NCI-H2029 (cell line): ENCODE measurements at places on chromosomes 12 and 14.

- DNase-seq, result no peak
Observed at GRCh38 chr14:87901236-87901635, 91.7 kb downstream of the GALC start.

- DNase-seq, result no peak
Observed at GRCh38 chr12:53941187-53941586, 2.6 kb downstream of the HOXC13 start.

- no peak for DNase-seq
Observed at GRCh38 chr14:87975636-87976035, 17.3 kb downstream of the GALC start.

DNA sequence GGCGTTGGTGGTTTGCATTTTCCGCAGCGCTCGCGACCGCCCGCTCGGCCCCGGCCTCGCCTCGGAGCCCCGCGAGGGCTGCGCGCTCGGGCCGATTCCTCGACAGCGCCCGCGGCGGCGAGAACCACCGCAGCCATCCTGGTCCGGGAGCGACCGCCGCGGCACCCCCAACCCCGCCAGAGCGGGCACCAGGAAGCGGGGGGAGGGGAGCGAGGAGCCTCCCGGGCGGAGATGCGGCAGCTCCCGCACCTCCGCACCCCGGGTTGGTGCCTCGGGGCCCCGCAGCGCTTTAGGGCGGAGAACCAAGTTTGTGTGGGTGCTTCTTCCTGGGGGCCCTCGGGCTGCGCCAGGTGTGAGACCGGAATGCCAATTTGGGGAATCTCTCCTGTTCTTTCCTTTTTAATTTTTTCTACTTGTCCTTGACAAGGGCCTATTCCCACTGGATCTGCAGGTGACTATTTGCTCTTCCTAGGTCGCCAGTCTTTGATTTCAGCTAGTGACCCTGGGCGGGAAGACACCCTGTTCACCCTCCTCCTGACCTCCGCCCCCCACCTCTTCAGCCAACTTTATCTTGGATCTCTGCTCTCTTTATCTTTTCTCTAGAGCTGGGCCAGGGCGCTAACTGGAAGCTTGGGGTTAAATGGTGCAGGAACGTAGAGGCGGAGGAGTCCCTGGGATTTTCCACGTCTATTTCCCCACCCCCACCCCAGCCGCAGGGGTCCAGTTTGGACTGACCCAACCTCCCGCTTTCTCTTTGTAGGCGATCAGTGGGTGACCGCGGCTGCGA lies at the start of gene SOCS2:
SOCS2 (plus strand) TSS at position 751 of the 787 bp plus-strand sequence. CDS start 223 bp downstream, outside the sequence.
- no peak for DNase-seq

DNA sequence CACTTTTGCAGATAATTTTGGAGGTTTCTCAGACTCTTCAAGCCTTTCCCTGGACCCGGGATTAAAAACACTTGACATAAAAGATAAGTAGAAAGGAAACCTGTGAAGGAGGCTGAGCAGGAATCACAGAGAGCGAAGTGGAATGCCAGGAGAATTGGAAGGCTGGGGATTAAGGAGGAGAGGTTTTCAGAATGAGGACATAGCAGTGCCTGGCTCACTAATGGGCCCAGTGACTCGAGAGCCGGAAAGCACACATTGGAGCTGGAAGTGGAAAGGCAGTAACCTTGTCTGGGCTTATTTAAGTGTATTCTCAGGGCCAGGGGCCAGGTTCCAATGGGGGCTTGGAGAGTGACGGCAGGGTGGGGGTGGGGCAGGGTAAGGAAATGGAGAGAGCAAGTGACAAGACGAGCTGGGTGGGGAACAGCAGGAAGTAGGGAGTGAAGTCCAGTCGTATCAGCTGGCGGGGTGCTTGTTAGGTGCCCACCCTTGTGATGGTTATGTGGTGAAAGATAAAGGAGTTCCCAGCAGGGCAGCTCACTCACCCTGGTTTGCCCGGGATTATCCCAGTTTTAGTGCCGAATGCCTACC lies 13.1 kb downstream of the EVL start:
- no peak for DNase-seq

- no peak for DNase-seq
Observed at GRCh38 chr14:21109377-21110138, 8.7 kb downstream of the TMEM253 start.

GRCh38 chr12:100337299-100337698 lies 19.6 kb upstream of the SLC17A8 start:
- DNase-seq, result no peak

DNA sequence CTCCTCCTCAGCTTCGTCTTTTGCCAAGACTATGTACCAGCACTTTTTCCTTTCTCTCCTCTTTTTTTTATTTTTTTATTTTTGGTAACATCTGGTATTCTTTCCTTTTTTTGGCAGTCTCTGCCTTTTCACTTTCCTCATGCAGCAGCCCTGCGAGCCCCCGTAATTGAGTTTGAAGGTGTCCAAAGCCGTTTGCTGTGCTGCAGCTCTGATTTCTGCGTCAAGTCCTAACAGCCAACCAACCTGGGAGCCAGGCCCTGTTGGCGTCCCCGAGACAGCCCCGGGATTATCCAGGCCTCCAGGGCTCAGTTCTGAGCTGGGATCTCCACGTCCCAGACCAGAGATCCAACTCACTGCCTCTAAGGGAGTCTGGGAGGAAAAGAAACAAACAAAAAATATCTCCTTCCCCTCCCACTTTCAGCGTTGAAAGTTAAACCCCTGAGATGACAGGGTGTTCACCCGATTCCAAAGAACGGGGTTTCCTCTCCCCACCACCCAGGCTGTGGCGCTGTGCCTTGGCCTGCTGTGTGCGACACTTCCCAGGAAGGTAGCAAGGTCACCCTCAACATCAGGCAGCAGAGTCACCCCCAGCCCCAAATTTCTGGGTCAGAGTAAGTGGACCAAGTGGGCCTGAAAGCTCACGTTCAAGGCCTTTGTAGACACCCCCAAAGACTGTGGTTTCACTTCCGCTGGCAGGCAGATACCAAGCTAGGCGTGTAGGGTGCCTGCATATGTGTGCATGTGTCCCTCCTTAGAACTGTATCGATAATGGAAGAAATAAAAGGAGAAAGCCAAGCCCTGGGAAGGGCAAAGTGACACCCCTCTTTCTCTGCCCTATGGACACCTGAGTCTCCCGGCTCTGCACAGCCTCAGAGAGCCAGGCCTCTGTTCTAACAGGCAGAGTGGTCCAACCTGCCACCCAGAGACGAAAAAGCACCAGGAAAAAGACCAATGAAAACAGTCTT lies 11.1 kb downstream of the BCL11B start:
- DNase-seq, result no peak

- DNase-seq, result no peak
Observed at GRCh38 chr14:22932146-22932545, 3.0 kb upstream of the PRMT5 start.

DNA sequence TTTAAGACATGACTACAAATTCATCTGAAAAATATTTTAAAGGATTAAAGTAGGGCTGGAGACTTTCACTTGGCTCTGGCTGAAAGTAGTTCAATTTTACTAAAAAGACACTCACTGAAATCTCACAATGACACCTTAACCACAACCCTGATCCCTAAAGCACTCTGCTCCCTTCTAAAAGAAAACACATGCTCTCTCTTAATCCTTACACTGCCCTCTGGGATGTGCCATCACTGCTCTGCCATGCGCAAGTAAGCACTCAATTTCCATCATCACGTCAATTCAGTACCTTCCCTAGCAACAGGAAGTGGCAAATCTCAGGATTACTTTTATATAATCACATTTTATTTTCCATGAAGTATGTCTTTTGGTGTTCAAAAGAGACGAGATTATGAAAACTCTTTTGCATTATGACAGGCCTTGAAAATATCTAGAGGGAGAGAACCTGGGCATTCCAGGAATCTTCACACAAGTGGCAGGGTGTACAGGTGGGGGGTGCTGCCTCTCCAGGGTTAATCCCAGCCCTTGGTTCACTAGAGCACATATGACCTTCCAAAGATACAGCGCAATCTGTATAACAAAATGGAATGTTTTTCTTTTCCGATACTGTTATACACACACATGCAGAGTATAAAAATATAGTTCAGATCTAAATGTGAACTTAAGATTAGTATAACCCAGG lies 7.3 kb downstream of the ATG14 start:
- no peak for DNase-seq

GRCh38 chr12:25054783-25055144 lies 105.9 kb upstream of the BCAT1 start:
- no peak for DNase-seq

- no peak for DNase-seq
Observed at GRCh38 chr14:38567703-38568102, 311.8 kb upstream of the CLEC14A start.
